ENCODE measurements at places on chromosomes 5 and 9.

DNA sequence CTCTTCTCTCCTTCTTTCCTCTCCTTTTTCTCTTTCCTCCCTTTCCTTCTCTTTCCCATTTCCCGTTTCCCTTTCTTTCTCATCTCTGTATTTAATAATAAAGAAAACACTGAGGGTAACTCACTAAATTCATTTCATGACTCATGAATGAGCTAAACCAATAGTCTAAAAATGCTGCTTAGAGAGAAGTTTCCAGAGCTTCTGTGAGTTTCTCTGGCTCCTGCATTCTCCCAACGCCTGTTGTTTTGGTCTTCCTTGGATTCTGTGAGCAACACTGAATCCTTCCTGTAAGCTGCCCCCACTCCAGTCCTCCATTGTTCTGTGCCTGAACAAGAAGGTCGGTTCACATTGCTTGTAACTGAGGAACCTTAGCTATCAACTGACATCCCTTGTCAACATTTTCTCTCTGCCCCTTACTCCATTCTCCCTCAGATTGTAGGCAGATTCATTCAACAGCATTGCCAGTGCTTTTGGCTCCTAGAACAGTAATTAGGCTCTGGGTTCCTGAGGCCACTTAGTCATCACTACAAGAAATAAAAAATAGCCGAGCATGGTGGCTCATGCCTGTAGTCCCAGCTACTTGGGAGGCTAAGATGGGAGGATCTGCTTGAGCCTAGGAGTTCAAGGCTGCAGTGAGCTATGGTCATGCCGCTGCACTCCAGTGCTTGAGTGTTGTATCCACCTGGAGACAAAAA lies 237.7 kb upstream of the KLF4 start:
- no peak for DNase-seq

- DNase-seq = no peak
Measured at GRCh38 chr5:39148983-39149534, 70.3 kb downstream of the FYB1 start.

GRCh38 chr5:65037831-65038815 lies 269.4 kb downstream of the CWC27 start:
- DNase-seq = no peak

- DNase-seq = no peak
Measured at GRCh38 chr9:128765499-128765898, 6.2 kb downstream of the ZER1 start.

DNA sequence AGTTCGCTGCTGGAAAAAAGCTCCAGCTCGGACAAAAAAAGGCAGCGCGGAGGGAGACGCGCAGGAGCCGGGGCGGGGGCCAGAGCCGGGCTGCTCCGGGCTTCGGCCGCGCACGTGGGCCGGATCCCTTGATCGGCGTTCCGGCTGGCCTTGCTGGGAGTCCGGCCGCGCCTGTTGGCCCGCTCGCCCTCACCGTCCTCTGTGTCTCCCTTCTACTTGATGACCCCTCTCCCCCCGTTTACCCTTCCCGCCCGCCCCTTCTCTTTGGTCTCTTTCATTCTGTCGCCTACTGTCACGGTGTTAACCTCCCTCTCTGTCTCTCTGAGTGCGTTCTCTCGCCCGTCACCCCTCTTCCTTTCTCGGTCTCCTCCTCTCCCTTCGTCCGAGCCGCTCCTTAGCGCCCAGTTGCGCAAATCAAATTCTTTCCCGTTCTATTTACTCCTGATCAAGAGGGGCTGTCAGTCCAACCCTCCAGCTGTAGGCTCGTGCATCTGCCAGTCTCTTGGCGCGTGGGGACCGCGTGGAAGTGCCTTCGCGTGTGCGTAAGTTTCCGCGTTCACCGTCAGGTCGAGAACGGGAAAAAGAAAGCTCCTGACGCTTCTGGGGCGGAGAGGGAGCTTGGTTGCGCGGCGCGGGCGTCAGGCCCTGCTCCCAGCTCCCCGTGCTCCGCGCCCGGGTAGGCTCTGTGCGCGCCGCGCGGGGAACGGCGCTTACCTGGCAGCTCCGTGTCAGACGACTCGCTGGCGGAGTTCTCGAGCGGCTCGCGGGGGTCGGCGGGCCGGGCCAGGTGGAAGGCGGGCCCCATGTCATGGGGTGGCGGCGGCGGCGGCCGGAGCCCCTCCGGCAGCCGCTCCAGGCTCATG lies 798 bp downstream of the PITX1 start:
- no peak for DNase-seq
